ENCODE measurements at places on chromosomes 7 and 10. TPM values are rescaled to one million over a fixed set of nuclear protein-coding genes. Genes with fewer than 3 reads are reported as not detected.

IFIT1 gene
- 58.4 TPM for total RNA-seq

STK31 gene
- 0.40 TPM for total RNA-seq

OPN1SW gene
- total RNA-seq, result not detected

PDAP1 gene
- 64.8 TPM for total RNA-seq

SPDYE2B gene
- total RNA-seq, result not detected

UCMA gene
- total RNA-seq, result 2.6 TPM

CFAP58 gene
- 0.22 TPM for total RNA-seq

UNCX gene
- not detected for total RNA-seq

WDFY4 gene
- 1.2 TPM for total RNA-seq

AKR1C3 gene
- 0.75 TPM for total RNA-seq

HECW1 gene
- 0.13 TPM for total RNA-seq

ZNF12 gene
- 23.9 TPM for total RNA-seq

ASB10 gene
- total RNA-seq, result 3.1 TPM

MNX1 gene
- total RNA-seq, result not detected

PHKG1 gene
- 52.4 TPM for total RNA-seq

SLC16A9 gene
- total RNA-seq, result 7.0 TPM

SKIDA1 gene
- total RNA-seq, result 2.6 TPM

SMKR1 gene
- not detected for total RNA-seq

GSTO2 gene
- 0.89 TPM for total RNA-seq

SPDYE2 gene
- 0.04 TPM for total RNA-seq

SERPINE1 gene
- total RNA-seq, result 1.6 TPM

TUBB8 gene
- total RNA-seq, result 0.09 TPM

PTN gene
- 73.8 TPM for total RNA-seq

TMEM213 gene
- total RNA-seq, result not detected

PILRA gene
- 1.3 TPM for total RNA-seq

IL6 gene
- total RNA-seq, result 0.44 TPM

AGR3 gene
- not detected for total RNA-seq

CYP3A7 gene
- 0.58 TPM for total RNA-seq

VWDE gene
- total RNA-seq, result 1.6 TPM

KIAA1217 gene
- 18.8 TPM for total RNA-seq

TET1 gene
- 20.6 TPM for total RNA-seq

All from muscle of leg (tissue), 16 donors.